Mesothelial cell of epicardium (in vitro differentiated cells): ENCODE measurements at places on chromosomes 2 and 18. TPM values are rescaled to one million over a fixed set of nuclear protein-coding genes. Genes with fewer than 3 reads are reported as not detected.

- H3K36me3 ChIP-seq = no peaks in the 10 kb centered on the region
- H3K4me3 ChIP-seq = no peak overlapping the region
- H3K27me3 ChIP-seq = no peaks in the 10 kb centered on the region
- peaks cover 10% of the 10 kb centered on the region for H3K4me1 ChIP-seq
These were observed 188.1 kb downstream of the CAMKMT start for GRCh38 chr2:44549856-44550255.

DNA sequence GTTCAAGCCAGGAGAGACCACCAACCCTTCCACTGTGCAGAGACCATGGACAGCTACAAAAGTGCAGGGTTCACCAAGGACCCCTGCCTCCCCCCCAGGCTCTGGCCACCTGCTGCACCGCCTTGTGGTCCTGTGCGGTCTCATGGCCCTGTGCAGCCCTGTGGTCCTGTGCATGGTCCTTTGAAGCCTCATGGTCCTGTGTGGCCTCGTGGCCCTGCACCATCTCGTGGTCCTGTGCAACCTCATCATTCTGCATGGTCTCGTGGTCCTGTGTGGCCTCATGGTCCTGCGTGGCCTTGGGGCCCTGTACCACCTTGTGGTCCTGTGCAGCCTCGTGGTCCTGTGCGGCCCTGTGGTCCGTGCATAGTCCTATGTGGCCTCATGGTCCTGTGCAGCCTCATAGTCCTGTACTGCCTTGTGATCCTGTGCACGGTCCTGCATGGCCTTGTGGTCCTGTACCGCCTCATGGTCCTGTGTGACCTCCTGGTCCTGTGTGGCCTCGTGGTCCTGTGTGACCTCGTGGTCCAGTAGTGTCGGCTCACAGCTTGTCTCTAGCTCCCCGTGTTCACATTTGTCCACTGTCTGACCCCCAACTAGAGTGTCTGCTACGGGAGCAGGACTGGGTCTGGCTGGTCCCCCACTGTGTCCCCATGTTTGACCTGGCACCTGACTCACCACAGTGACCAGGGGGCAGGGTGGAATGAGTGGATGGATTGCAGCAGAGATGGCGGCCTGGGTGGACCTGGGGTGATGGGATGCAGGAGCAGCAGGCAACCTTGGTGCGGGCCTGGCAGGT, 20.0 kb upstream of the OTOS start:
- peaks cover 25% of the 10 kb centered on the region for H3K27me3 ChIP-seq
- H3K27ac ChIP-seq = no peak overlapping the region
- peaks cover 3% of the 10 kb centered on the region for H3K4me1 ChIP-seq
- DNase-seq = no peak
- H3K4me3 ChIP-seq = no peak overlapping the region
- H3K36me3 ChIP-seq = no peaks in the 10 kb centered on the region

Gene TRIM54
- 0.18 to 0.47 TPM (median 0.18 TPM) in 3 replicates for total RNA-seq

- no peak overlapping the region for H3K4me3 ChIP-seq
- H3K27me3 ChIP-seq = no peaks in the 10 kb centered on the region
- no peaks in the 10 kb centered on the region for H3K36me3 ChIP-seq
- no peaks in the 10 kb centered on the region for H3K4me1 ChIP-seq
- no peak for DNase-seq
These were observed 602.9 kb downstream of the ARHGAP15 start for GRCh38 chr2:143732076-143732475.

Gene LCT
- total RNA-seq = 0.05 TPM in 1 of 3 replicates, not detected in the others

Gene SLC4A3
- 23.6 to 25.7 TPM (median 25.7 TPM) in 3 replicates for total RNA-seq

Gene GAL3ST2
- 0.86 to 1.1 TPM (median 1.1 TPM) in 3 replicates for total RNA-seq

Gene ADD2
- 1.3 to 2.0 TPM (median 1.3 TPM) in 3 replicates for total RNA-seq

Gene CYP27C1
- total RNA-seq = 4.0 to 4.5 TPM (median 4.1 TPM) in 3 replicates

Gene GULP1
- 58.5 to 61.2 TPM (median 59.2 TPM) in 3 replicates for total RNA-seq

DNA sequence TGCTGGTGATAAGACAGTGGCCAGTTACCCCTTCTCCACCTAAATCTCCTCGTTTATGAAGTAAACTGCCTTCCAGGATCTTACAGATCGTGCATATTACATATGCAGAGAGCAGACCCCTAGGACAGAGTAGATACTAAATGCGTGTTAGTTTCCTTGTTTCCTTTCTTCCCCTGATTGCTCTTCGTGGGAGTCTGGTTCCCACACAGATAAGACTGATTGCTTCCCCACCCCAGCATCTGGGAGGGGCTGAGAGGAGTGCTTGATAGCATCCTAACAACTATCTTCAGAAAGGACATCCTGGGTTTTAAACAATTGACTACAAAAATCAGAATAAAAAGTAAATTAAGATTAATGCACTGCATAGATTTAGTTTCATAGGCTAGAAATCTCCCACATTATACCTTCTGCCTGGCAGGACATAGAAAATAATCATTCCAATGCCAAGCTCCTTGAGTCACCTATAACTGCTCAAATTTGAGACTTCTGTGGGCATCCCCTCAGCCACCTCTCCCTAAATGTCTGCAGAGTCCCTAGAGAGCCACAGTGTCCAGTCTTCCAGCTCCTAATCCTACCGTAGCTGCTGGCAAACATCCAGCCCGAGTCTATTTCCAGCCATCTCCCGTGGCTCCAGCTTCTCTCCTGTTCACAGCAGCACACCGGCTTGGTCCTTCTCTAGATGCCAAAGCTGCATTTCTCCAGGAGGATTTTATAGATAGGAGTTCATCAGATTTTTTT, 128.3 kb downstream of the LRRC30 start:
- peaks cover 5% of the 10 kb centered on the region for H3K27me3 ChIP-seq
- no peak for DNase-seq
- H3K36me3 ChIP-seq = no peaks in the 10 kb centered on the region
- no peak overlapping the region for H3K4me3 ChIP-seq
- H3K4me1 ChIP-seq = peaks cover 11% of the 10 kb centered on the region

- H3K27ac ChIP-seq = no peak within 1 kb of the TSS
These were observed at the start of gene UNC80 for GRCh38 chr2:209771474-209772289. UNC80 (plus strand) TSS chr2:209771832; CDS start chr2:209772073, 241 bp downstream.

- H3K27ac ChIP-seq = no peak overlapping the region
- no peak for DNase-seq
- no peak overlapping the region for H3K4me3 ChIP-seq
- H3K4me1 ChIP-seq = peaks cover 15% of the 10 kb centered on the region
- peaks cover 97% of the 10 kb centered on the region for H3K27me3 ChIP-seq
- H3K36me3 ChIP-seq = no peaks in the 10 kb centered on the region
These were observed 8.8 kb downstream of the NR4A2 start for GRCh38 chr2:156323754-156324153.

Gene GALNT5
- total RNA-seq = 0.89 to 1.3 TPM (median 1.1 TPM) in 3 replicates

- H3K36me3 ChIP-seq = peaks cover 5% of the 10 kb centered on the region
- H3K4me1 ChIP-seq = peaks cover 64% of the 10 kb centered on the region
- no peak overlapping the region for H3K4me3 ChIP-seq
- H3K27me3 ChIP-seq = no peaks in the 10 kb centered on the region
- DNase-seq = no peak
- H3K27ac ChIP-seq = peak overlapping the region; percentile 37
These were observed 82.9 kb downstream of the TNS1 start for GRCh38 chr2:217919781-217920351.

Gene ASTL
- total RNA-seq = 0.60 to 1.2 TPM (median 1.1 TPM) in 3 replicates

Gene FZD7
- total RNA-seq = 126 to 132 TPM (median 132 TPM) in 3 replicates

DNA sequence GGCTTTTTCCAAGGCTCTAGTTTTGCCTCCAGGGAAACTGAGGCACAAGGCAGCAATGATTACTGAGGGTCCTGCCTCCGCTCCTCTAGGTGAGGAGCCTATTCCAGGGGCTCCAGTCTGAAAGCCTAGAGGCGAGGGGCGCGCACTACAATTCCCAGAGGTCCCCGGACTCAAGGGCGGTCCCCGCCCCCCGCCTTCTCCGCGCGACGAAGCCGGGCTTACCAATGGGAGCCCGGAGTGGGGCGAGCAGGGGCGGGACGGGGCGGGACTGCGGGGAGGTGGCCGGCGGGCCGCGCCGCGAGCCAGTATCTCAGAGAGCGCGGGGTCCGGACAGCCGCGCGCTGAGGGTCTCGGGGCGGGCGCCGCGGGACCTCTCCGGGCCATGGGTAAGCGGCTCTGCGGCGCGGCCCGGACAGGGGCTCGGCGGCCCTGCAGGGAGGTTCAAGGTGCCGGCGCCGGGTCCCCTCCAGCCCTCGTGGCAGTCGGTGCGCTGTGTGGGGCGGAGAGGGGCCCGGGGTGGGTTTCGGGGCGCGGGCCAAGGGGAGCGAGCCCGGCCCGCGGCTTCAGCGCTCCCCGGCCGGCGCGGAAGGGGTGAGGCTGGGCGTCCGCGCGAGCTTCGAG, at the start of gene ARID5A:
TSS of gene ARID5A (plus strand) at position 308 of the 621 bp plus-strand sequence. CDS start at position 383, 75 bp downstream.
- H3K27ac ChIP-seq = no peak within 1 kb of the TSS
- H3K36me3 ChIP-seq = no peaks in the 10 kb centered on the region
- peaks cover 45% of the 10 kb centered on the region for H3K27me3 ChIP-seq
- peak; percentile 85 for DNase-seq
- peak within 1 kb of the TSS; percentile 84 for H3K4me3 ChIP-seq

DNA sequence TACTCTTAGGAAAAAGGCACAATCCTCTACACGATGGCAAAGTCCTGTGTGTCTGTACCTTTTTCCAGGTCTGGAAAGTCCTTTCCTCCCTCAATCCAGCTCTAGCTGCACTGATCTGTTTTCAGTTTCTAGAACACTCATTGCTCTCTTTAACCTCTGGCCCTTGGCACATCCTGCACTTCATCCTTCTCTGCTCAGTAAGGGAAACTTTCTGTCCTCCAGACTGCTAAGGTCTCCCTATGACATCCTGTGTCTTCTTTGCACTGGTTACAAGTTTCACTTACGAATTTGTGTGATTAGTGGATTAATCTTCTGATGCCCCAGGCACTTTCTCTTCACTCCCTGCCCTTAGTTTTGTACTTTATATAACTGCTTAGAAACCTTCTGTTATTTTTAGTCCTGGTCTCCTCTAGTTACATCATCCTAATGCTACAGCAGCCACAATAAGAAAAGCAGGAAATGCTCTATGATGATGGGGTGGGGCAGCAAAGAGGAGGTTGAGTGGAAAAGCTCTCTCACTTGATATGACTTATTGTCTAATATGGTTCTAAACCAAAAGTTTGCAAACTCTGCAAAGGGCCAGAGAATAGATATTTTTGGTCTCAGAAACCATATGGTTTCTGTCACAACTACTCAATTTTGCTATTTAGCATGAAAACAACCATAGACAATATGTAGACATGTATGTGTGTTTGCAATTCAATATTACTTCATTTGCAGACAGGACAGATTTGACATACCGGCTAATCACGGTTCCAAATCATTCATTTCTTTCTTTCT, 568.2 kb downstream of the THSD7B start:
- H3K36me3 ChIP-seq = no peaks in the 10 kb centered on the region
- no peak overlapping the region for H3K4me3 ChIP-seq
- peaks cover 6% of the 10 kb centered on the region for H3K4me1 ChIP-seq

Gene FBLN7
- 1.9 to 2.4 TPM (median 2.2 TPM) in 3 replicates for total RNA-seq

Gene MAP2
- 5.5 to 7.2 TPM (median 6.9 TPM) in 3 replicates for total RNA-seq

Gene APOB
- total RNA-seq = 0.13 to 0.23 TPM (median 0.22 TPM) in 3 replicates

Gene HNMT
- 14.4 to 18.8 TPM (median 16.9 TPM) in 3 replicates for total RNA-seq

Gene LAMA1
- 91.4 to 99.8 TPM (median 93.7 TPM) in 3 replicates for total RNA-seq

Gene ARHGAP28
- 153 to 161 TPM (median 159 TPM) in 3 replicates for total RNA-seq

Gene ALPP
- not detected in 3 replicates for total RNA-seq

GRCh38 chr2:190678444-190679162, 29.7 kb downstream of the NAB1 start:
- DNase-seq = no peak
- H3K4me3 ChIP-seq = peak overlapping the region; percentile 27

DNA sequence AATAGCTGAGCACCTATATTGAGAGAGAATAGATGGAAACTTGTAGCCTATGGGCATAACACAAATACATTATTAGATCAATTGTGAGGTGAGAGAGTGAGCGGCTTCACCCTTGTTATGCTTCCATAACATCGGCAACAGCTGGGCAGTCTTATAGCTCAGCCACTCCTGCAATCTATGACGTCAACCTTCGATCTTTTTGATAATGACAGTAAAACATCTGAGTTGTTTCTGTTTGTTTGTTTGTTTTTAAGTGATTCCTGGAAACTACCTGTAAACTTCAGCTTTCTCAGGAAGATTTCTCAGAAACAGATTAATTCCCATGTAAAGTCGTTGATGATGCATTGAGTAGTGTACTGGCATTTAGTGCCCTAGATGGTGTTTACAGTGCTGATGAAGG, 90.0 kb downstream of the DSEL start:
- H3K4me1 ChIP-seq = no peaks in the 10 kb centered on the region
- no peaks in the 10 kb centered on the region for H3K36me3 ChIP-seq
- no peak for DNase-seq
- H3K4me3 ChIP-seq = no peak overlapping the region

Gene ITGA6
- total RNA-seq = 32.3 to 40.5 TPM (median 33.3 TPM) in 3 replicates

- peaks cover 37% of the 10 kb centered on the region for H3K4me1 ChIP-seq
- H3K27ac ChIP-seq = peak overlapping the region; percentile 5
- no peak overlapping the region for H3K4me3 ChIP-seq
- peaks cover 25% of the 10 kb centered on the region for H3K36me3 ChIP-seq
These were observed 4.3 kb downstream of the EPB41L5 start for GRCh38 chr2:120017201-120017600.

Gene SH3RF3
- total RNA-seq = 2.5 to 2.8 TPM (median 2.7 TPM) in 3 replicates

DNA sequence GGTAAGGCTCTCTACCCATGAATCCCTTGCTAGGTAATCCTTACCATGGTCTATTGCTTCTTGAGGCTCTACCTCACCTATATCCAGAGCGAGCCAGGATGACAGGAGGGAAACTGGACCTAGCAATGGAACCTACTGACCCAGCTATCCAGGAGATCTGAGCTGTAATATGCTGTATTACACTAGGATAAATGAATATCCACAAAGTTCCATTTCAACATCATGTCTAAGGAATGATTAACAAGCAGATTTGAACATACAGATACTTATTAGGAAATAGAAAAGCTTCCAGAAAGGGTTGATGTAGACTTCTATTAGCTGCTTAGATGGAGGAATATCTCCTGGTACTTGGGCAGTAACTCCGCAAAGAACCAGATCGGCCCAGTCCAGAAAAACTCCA, 110.1 kb downstream of the BAZ2B start:
- H3K27me3 ChIP-seq = no peaks in the 10 kb centered on the region
- peak overlapping the region; percentile 7 for H3K27ac ChIP-seq
- no peak overlapping the region for H3K4me3 ChIP-seq
- peaks cover 5% of the 10 kb centered on the region for H3K36me3 ChIP-seq
- no peak for DNase-seq

Gene SULT1C4
- 16.0 to 17.5 TPM (median 17.5 TPM) in 3 replicates for total RNA-seq

GRCh38 chr2:218998414-218999002, 5.3 kb upstream of the CRYBA2 start:
- no peak for DNase-seq
- peaks cover 17% of the 10 kb centered on the region for H3K4me1 ChIP-seq
- H3K4me3 ChIP-seq = no peak overlapping the region
- peaks cover 96% of the 10 kb centered on the region for H3K27me3 ChIP-seq
- H3K36me3 ChIP-seq = no peaks in the 10 kb centered on the region

- H3K4me3 ChIP-seq = peak overlapping the region; percentile 86
- peak; percentile 76 for DNase-seq
- H3K27ac ChIP-seq = peak overlapping the region; percentile 94
- H3K27me3 ChIP-seq = no peaks in the 10 kb centered on the region
These were observed 83.3 kb upstream of the POMC start for GRCh38 chr2:25251422-25252273.

Gene AP1S3
- 18.0 to 23.2 TPM (median 18.5 TPM) in 3 replicates for total RNA-seq

- no peaks in the 10 kb centered on the region for H3K36me3 ChIP-seq
- peak; percentile 69 for DNase-seq
- peaks cover 35% of the 10 kb centered on the region for H3K4me1 ChIP-seq
- H3K4me3 ChIP-seq = peak overlapping the region; percentile 93
These were observed 536 bp downstream of the VPS54 start for GRCh38 chr2:64018701-64019082.

Gene STK36
- total RNA-seq = 115 to 127 TPM (median 120 TPM) in 3 replicates

GRCh38 chr18:59954755-59955156, 55.0 kb downstream of the PMAIP1 start:
- no peak for DNase-seq
- no peak overlapping the region for H3K4me3 ChIP-seq
- peaks cover 4% of the 10 kb centered on the region for H3K27me3 ChIP-seq
- H3K27ac ChIP-seq = no peak overlapping the region
- H3K4me1 ChIP-seq = peaks cover 22% of the 10 kb centered on the region

Gene DNAJC5G
- 0.18 to 0.27 TPM in 2 of 3 replicates, not detected in the other for total RNA-seq

Gene CCDC141
- 1.0 to 1.2 TPM (median 1.1 TPM) in 3 replicates for total RNA-seq

GRCh38 chr2:1294900-1295299, 118.4 kb upstream of the TPO start:
- no peaks in the 10 kb centered on the region for H3K36me3 ChIP-seq
- no peak overlapping the region for H3K4me3 ChIP-seq
- DNase-seq = no peak
- no peaks in the 10 kb centered on the region for H3K4me1 ChIP-seq

Gene ZNF396
- total RNA-seq = 1.2 to 1.8 TPM (median 1.6 TPM) in 3 replicates
